Testis (tissue), 5 donors: ENCODE measurements at places on chromosomes 3 and 15.

DNA sequence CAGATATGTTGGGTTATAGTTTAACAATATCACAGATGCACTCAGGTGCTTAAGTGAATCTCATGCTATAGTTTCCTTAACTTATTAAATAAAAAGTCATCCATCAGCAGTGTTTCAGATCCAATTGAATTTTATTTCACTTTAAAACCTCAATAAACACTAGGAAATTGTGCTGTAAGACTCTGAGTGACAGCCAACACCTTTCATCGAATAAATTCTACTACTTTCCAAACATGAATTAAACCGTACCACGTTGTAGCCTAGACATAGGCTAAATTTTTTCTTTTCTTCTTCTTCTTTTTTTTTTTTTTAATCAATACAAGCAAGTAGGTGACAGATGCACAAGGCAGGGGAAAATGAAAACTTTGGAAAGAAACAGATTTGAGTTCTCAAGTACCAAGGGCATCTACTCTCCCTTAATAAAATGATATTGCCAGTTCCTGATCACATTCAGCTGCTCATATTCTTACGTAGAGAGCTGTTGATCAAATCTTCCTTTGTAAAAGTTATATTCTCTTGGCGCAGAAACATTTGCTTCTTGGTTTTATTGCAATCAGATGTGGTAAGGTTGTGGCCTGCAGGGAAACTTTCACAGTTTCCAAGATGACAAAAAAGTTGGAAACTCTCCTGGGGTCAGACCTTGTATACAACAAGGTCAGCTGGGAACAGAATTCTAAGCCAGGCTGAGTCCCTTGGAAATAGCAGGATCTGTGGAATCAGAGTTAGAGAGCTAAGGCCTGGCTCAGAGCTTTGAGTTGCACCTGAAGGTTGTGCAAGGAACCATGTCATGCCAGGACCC is 147.7 kb downstream of the CD47 start:
- DNase-seq, result no peak

- peak; percentile 7 for DNase-seq
These were observed 118.0 kb upstream of the MEF2A start for GRCh38 chr15:99447497-99448371.

- no peak for DNase-seq
These were observed 48.3 kb upstream of the CGNL1 start for GRCh38 chr15:57327985-57328471.

- DNase-seq, result no peak
These were observed 123.3 kb downstream of the GABRG3 start for GRCh38 chr15:27094235-27094634.

DNA sequence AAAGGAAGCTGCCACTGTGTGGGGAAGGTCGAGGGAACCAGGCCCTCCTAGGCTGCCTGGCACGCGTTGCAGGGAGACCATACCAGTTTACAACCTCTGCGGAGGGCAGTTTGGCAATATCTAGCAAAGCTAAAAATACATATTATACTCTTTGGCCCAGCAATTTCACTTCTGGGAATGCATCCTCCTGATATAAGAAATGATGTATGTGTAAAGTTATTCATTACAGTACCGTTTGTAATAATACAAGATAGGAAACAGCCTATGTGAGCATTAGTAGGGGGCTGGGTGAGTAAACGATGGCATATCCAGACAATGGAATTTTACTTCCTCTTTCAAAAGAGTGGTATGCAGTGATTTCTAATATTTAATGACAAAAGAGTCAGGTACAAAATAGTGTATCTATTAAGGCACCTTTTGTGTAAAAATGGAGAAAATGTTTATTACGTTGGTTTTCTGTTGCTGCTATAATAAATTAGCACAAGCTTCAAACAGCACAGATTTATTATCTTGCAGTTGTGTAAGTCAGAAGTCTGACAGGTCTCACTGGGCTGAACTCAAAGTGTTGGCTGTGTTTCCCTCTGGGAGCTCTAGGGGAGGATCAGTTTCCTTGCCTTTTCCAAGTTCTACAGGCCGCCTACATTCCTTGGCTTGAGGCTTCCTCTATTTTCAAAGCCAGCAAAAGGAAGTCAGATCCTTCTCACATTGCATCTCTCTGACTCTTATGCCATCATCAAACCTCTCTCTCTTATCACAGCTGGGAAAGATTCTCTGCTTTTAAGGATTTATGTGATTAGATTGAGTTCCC is 9.0 kb downstream of the APOD start:
- no peak for DNase-seq

DNA sequence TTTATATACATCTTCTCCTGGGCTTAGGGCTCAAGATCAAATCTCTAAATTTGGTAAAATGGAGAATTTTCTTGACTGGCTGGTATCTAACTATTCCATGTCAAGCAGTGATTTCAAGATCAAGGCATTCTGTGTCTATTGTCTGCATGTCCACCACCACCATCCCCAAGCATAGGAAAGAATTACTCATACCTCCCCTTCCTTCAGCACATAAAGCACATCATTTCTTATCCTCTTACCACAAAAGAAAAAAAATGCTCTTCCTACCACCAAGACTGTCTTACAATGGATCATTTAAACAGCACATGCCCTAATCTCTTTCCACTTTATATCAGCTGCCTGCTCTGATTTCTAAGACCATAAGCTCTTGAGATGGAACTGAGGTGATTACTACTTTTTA is 470.5 kb upstream of the THBS1 start:
- no peak for DNase-seq

- no peak for DNase-seq
These were observed 26.3 kb downstream of the CDCP1 start for GRCh38 chr3:45119824-45120358.

DNA sequence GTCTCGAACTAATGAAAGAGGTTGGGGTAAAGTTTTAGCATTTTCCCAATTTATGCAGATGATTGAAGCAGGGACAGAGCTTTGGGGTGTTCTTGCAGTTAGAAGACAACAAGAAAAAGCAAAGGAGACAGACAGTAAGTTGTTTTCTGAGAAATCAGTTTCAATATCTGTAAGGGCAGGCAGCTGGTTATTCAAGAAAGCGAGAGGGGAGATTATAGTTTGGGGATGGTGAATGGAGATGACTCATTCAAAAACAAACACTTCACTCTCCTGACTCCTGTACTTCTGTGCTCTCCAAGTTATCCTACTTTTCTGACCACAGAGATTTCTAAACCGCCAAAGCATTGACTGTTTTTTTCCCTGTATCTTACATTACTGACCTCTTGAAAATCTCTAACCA is 352.0 kb downstream of the GAP43 start:
- no peak for DNase-seq

GRCh38 chr15:73555080-73555479 is 78.1 kb downstream of the NPTN start:
- no peak for DNase-seq

- DNase-seq, result no peak
These were observed 105.3 kb upstream of the PDZRN3 start for GRCh38 chr3:73729969-73730440.

DNA sequence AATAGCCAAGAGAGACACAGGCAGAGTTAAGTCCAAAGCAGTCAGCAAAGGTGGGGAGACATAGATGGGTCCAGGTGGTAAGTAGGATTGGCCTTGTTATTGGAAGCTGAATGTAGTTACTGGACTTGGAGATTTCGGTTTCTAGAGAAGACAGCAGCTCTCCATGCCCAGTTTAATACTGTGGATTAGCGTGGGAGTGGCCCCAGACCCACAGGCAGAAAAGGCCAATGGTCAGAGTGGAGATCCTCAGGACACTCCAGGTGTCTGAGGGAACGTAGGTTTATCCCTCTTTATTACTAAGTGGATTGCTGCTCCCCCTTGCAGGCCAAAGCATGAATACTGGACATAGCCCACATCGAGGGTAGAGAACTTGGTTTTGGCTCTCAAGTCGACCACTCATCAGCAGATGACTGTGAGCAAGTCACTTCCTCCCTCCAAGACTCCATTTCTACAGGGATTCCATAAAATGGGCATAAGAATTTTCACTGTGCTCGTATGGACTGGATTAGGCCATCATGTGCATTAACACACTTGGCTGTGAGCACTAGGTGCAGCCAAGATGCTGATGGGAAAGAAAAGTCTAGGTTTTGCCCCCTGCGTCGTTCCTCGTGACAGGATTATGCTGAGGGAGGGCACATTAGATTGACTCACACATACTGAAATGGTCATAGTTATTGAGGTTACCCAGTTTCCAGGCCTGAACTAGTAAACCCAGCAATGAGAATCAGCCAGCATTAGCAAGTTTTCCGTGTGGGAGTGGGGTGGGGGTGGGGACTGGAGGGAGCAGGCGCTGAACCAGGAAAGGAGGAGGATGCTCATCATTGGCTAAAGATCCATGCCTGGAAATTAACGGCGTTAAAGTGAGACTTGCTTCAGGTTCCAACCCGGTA is 225.2 kb upstream of the TPRG1 start:
- no peak for DNase-seq

- DNase-seq, result peak; percentile 49
These were observed 237.4 kb upstream of the UMPS start for GRCh38 chr3:124492824-124493223.

GRCh38 chr3:72100080-72100511 is 315.1 kb upstream of the PROK2 start:
- DNase-seq, result no peak

GRCh38 chr3:43236008-43236407 is 50.3 kb upstream of the SNRK start:
- DNase-seq, result no peak

DNA sequence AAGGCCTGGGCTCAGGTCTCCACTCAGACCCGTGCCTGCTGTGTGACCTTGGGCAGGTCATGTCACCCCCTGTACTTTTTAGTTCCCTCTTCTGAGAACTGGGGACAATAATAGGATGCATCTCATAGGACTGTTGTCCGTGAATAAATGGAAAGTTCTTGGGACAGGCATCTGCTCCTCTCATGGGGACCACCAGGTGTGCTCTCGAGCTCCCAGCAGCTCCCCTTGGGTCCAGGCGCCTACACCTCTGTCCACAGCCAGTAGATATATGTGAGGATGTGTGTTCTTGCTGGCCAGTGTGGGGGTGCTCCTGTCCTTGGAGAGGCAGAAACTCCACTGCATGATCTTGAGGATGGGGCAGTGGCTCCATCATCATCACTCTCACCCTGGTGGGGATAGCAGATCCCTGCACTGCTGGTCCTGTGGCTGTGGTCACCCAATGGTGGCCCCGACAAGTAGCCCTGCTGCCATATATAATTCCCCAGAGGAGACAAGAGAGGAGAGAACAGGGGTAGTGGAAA is 257.6 kb upstream of the TLE3 start:
- no peak for DNase-seq

GRCh38 chr3:198088421-198088955 is 128.5 kb downstream of the LMLN start:
- DNase-seq, result no peak

GRCh38 chr15:68559345-68560310 is 19.2 kb upstream of the CORO2B start:
- peak; percentile 88 for DNase-seq

GRCh38 chr3:172138792-172139507 is 99.6 kb downstream of the FNDC3B start:
- peak; percentile 49 for DNase-seq

DNA sequence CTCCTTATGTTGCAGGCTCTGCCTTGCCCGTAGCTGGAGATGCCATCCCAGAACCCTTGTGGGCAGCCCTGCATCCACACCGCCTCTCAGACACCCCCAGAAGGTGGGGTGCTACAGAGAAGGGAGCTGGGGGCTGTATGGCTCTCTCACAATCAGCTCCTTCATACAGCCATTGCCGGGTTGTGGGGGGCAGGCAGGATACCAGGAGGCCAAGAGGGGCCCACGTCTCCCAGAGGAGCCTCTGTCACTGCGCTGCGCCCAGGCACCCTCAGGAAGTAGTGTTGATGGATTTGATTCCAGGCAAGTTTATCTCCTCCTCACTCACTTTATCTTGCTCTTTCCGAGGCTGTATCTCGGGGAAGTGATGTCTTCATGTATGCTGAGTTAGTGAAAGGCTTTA is 171.6 kb downstream of the CHDH start:
- DNase-seq, result no peak

DNA sequence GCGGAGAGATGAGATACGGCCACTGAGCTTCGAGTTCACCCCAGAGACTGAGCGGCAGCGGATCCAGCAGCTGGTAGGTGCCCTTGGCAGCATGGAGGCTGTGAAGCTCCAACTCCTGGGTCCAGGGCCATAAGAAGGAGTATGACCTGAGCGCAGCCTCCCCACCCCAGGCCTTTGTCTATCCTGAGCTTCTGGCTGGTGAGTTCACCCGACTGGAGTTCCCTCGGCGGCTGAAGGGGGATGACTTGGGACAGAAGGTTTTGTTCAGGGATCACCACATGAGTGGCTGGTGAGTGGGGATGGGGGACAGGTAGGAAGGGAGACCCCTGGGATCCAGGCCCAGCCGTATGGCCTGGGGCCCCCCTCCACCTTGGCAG is 2.6 kb downstream of the PPM1M start:
- no peak for DNase-seq

DNA sequence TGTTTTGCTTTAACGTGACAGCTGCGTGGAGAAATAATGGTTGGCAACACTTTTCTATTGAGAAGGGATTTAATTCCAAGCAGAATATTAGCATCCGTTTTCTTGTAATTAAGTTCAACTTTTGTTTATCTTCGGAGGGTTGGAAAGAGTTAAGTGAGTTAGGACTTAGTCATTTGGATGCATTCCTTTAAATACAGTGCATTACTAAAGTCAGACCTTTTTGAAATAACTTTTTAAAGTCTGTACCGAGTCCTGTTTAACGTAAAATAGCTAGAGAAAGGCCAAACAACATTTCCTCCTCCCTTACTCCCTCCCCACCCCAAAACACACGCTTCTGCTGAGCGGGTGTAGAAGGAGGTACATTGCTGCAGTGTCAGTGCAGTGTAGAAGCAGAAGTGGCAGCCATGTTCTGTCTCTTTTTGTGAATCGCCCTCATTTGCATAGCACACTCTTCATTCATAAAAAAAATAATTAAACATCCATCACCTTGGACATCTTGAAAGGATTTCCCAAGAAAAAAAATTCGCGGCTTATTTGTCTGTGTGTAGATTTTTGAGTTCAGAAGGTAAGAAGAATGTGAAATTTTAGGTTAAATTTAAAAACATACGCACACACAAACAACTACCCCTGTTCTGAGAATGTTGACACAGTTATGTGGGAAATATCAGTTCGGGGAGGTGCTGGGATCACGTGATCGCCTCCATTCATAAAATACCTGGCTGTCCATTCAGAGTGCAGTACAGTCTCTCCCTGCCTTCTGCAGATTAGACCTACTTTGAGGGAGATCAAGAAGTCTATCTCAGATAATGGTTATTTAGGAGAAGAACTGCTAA is 1.6 kb downstream of the SPRED1 start:
- DNase-seq, result peak; percentile 81
